ENCODE measurements at places on chromosomes 16 and 17.

GRCh38 chr17:43405861-43406260 lies 7.1 kb downstream of the ARL4D start:
- no peak for DNase-seq

DNA sequence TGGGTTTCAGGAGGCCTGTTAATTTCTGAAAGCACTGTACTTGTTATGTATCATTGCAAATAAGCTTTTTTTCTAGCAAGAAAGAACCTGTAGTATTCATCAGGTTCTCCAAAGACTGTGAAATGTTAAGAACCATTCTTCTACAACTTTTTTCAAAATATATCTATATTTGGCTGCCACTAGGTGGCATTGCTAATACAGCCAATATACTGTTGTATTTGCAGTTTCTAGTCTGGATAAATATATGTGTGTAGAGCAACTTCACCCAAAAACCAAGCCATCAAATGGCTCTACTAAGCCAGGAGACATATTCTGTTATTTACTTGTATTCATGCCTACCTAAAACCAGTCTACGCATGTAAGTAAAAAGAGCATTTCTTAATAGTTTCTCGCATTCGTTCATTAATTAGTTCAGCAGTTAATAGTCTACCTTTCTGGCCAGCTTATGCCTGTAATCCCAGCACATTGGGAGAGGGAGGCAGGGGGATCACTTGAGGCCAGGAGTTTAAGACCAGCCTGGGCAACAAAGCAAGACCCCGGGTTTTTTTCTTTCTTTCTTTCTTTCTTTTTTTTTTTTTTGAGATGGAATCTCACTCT lies 39.5 kb downstream of the VMP1 start:
- no peak for DNase-seq

- DNase-seq = no peak
Observed at GRCh38 chr17:7479213-7480088, at the start of gene ZBTB4. TSS of gene ZBTB4 (minus strand) at chr17:7479631. CDS start at chr17:7466801, 12,830 bp downstream.

DNA sequence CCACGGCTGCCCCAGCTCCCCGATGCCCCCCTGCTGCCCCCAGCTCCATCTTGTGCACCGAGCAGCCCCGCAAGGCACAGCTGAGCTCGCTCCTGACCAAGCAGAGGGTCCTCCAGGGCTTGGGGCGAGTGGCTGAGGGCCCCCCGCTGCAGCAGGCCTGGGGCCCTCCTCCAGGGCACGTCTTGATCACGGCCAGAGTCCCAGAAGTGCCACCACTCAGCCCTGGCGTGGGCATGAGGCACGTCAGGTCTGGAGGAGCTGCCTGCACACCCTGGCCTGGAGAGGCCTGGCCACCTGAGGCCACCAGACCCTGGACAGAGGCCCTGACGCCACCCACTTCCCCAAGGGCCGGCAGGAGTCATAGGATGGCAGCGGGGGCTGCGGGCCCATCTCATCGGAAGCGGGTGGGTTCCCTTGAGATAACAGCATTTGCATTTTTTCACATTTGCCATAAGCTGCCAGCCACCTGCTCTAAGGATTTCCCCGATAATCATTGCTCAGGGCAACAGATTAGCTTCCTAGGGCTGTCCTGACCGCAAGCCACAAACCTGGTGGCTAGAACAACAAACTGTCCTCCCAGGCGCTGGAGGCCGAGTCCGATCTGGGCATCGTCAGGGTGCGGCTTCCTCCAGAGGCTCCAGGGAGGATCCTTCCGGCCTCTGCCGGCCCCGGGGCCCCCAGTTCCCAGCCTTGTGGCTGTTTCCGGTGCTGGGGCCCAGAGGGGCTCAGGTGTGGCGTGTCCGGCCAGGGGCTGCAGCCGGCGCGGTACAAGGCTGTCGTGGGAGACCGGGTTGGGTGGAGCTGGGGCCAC lies 23.9 kb upstream of the C1QTNF8 start:
- DNase-seq = peak; percentile 91

DNA sequence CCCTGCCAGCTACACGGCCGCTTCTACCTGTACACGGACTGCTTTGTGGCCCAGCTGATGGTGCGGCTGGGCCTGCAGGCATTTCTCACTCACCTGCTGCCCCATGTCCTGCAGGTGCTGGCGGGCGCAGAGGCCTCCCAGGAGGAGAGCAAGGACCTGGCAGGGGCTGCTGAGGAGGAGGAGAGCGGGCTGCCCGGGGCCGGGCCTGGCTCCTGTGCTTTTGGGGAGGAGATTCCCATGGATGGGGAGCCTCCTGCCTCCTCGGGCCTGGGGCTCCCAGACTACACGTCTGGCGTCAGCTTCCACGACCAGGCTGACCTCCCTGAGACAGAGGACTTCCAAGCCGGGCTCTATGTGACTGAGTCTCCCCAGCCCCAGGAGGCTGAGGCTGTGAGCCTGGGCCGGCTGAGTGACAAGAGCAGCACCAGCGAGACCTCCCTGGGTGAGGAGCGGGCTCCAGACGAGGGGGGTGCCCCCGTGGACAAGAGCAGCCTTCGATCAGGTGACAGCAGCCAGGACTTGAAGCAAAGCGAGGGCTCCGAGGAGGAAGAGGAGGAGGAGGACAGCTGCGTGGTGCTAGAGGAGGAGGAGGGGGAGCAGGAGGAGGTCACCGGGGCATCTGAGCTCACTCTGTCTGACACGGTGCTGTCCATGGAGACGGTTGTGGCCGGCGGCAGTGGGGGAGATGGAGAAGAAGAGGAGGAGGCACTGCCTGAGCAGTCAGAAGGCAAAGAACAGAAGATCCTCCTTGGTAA lies 3.5 kb downstream of the WDR81 start:
- DNase-seq = no peak

GRCh38 chr17:57518587-57519581 lies 226.2 kb downstream of the CCDC182 start:
- no peak for DNase-seq

- DNase-seq = no peak
Observed at GRCh38 chr17:71315568-71315967, 805.3 kb upstream of the SOX9 start.

DNA sequence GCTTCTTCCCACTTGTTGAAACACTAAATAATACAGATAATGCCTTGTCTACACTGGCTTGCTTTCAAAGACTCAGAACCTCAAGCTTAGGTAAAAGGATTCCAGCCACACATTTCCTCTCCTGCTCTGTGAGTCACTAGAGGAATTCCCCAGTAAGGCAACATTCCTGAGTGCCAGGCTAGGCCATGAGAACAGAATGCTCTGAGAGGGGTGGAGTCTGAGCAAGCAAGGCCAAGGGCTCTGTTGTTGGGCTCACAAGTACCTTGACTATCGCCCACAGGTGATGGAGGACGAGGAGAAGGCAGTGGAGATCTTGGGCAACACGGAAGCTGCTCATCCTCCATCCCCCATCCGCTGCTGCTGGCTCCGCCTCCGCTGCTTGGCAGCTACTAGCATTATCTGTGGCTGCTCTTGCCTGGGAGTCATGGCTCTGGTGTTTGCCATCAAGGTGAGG lies 6.7 kb upstream of the PHKG2 start:
- DNase-seq = no peak

GRCh38 chr17:49288388-49288787 lies 57.8 kb upstream of the PHOSPHO1 start:
- no peak for DNase-seq

DNA sequence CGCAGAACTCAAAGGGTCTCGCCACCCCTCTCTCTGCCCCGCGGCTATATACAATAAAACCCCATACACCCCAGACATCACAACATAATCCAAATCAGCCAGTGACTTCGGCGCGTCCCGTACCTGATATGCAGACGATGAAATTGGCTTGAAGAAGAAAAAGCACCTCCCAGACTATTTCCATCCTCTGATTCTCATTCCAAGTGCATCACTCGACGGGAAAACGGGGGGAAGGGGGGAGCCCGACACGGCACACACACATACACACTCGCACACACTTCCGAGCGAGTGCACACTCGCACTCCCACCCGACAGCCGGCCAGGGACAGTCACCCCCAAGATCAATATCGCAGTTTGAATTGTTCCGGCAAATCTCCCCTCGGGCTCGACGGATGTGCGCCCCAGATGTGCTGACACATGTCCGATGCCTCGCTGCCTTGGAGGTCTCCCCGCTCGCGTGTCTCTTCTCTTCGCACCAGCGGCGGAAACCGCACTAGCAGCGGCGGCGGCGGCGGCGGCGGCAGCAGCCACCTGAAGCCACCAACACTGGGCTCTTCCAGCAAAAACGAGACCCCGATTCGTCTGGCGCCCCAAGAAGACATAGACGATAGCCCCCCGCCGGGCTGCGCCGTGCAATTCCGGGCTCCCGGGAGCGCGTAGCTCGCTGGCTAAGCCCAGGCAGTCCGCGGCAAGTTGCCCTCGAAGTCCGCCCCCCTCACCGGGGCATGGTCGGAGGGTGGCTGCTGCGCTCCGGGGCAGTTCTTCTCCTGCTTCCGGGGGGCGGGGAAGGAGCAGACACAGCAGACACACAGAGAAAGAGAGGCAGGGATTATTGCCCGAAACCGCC lies 688 bp downstream of the CA10 start:
- DNase-seq = no peak

DNA sequence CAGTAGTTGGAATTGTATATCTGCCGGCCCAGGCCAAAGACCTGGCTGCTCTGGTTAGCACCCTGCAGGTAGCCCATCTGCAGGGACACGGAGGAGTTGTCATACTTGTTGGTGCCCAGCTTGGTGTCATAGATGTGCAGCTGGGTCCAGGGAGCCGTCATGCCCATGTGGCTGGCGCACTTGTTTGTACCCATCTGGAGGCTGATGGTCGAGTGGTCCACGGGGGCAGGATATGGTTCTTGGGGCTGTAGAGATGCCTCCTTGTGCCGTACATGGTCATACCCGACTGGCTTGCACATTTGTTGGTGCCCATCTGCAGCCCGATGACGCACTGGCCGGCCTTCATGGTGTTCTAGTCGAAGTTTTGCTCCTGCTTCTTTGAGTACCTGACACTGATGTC lies 6.0 kb downstream of the CDH3 start:
- no peak for DNase-seq

DNA sequence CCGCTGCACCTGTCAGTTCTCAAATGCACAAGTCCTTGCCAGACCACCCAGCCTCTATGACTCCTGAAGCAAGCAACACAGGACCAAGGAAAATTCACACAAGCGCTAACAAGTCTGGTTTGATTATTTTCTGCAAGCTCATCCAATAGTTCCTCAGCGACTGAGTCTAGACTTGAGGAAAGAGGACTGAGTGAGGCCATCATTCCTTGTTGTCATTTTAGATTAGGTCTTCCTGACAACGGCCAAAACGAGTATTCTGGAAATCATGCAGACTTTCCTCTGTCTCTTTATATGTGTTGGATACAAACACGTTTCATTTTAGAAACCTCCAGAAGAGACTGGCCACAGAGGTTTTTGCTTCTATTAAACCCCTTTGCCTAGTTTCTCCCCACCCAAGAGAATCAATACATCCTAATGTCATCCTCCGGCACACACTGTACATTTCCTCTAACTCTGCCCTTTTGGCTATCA lies 561 bp downstream of the CCDC47 start:
- DNase-seq = no peak

DNA sequence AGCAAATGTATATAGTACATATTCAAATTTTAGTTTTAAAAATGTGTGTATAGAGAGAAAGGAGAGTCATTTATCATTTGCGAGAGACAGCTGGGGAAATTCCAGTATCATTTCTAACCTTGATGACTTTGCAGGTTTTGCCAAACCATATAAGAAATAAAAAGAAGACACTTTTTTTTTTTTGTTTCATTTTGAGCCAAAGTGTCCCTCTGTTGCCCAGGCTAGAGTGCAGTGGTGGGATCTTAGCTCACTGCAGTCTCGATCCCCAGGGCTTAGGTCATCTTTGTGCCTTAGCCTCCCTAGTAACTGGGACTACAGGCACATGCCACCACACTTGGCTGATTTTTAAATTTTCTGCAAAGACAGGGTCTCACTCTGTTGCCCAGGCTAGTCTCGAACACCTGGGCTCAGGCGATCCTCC lies 38.4 kb upstream of the VWA3A start:
- no peak for DNase-seq

- no peak for DNase-seq
Observed at GRCh38 chr17:81845361-81845760, 10.5 kb upstream of the PPP1R27 start.

GRCh38 chr17:18108401-18109312 lies at the start of gene MYO15A:
TSS of gene MYO15A (plus strand) at chr17:18108756. CDS start at chr17:18118801, 10,045 bp downstream.
- DNase-seq = no peak

DNA sequence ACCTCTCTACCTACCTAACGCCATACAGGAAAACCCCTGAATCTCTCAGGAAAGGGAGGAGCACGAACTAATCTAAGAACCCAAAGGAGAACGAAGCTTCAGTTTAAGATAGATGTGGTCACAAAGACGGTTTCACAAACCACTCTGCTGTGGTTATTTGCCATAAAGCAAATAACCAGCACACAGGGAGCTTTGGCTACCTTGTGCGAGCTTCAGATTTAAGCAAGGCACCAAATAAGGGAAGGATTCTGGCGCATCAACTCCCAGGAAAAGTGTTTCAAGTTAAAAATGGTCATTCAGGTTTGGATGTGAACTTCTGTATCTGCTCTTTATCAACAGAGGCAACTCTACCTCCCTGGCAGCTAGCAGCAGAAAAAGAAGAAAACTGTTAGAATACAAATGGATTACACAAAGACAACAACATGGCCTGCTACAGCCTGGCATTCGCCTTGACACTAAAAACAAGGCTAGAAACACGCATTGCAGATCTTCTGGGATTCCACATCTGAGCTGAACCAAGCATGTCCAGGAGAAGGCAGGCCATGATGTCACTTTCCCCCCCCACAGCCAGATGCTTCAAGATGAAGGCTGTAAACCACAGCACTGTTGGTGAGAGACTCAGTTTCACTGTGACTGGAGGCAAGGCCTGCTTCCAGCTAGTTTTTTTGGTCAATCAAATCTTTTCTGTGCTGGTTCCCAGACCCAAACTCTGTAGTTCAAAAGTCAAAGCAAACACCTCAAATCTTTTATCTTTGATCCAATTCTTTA lies 43.6 kb downstream of the SMG6 start:
- DNase-seq = no peak
